Thoracic aorta (tissue), 2 donors: ENCODE measurements at places on chromosomes 6 and 20. TPM values are rescaled to one million over a fixed set of nuclear protein-coding genes. Genes with fewer than 3 reads are reported as not detected.

The LTB gene
- total RNA-seq, result not detected

The CAGE1 gene
- total RNA-seq, result not detected

The GCNT2 gene
- 44.9 TPM for total RNA-seq

The TEAD3 gene
- 68.3 TPM for total RNA-seq

The BPIFB1 gene
- total RNA-seq, result not detected
